ENCODE measurements at places on chromosomes 12 and 14.

DNA sequence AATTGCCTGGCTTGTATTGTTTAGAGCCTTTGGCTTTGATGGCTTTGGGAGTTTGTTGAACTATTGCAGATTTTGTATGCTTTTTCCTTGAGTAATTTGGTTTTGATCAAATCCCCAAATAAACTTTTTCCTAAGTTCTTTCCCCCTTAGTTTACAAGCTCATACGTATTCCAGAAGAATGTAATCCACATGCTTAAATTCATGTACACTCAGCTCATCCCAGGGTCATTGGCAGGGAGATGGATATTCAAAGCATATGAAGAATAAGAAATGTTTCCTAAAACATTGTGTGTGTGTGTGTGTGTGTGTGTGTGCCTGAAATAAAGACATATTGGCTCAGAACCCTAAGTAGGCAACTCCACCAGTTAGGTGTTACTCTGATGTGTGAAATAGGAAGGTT lies 89.4 kb downstream of the TMEM30B start:
- DNase-seq = no peak

DNA sequence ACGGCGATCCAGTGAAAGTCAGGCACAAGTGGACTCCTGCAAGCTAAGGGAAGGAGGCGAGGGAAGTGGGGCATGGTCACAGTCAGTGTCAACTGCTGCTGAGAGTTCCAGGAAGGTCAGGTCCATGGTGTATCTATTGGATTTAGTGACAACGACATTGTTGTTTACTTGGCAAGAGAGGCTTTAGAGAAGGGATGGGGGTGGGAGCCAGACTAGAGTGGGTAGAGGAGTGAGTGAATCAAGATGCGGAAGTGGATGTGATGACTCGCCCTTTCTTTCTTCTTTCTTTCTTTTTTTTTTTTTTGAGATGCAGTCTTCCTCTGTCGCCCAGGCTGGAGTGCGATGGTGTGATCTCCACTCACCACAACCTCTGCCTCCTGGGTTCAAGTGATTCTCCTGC lies 12.5 kb downstream of the P2RX7 start:
- no peak for DNase-seq

DNA sequence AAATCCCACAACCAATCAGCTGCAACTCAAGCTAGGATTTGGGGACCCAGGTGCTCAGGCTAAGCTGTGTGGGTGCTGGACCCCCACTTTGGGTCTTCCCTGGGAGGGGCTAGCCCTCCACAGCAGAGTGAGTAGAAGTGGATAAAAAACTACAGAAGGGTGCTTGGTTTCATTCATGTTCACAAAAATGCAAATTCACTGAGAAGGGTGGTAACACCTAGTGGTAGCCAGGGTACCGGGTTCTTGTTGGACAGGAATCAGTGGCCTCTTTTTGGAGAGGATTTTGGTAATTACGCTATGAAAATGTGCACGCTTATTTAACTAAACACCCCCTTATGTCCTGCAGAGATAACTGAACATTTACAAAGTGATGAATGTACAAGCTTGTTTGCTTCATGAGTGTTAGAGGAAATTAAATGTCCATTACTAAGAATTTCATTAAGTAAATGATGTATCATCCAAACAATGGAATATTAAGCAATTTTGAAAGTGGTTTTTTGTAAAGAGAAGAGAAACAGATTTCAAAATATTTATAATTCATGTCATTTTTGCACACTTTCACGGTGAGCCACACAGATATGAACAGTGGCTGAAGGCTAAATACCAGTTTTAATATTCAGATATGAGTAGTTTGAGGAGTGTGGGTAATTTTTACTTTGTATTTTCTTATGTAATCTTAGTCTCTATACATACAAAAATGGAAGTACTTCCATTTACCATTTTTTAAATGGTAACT lies 78.3 kb downstream of the DDX51 start:
- no peak for DNase-seq

GRCh38 chr14:64700894-64701293 lies 3.3 kb upstream of the PLEKHG3 start:
- no peak for DNase-seq

- no peak for DNase-seq
These were observed 137.9 kb downstream of the BTG1 start for GRCh38 chr12:92007787-92008186.

- no peak for DNase-seq
These were observed 1.1 kb downstream of the SHMT2 start for GRCh38 chr12:57230381-57231155.

- DNase-seq = no peak
These were observed 1.2 kb downstream of the GPR135 start for GRCh38 chr14:59463787-59464485.
